ENCODE measurements at places on chromosomes 11 and 22.

- no peak for DNase-seq
Observed at GRCh38 chr11:63610604-63611394, 3.4 kb downstream of the PLAAT3 start.

- DNase-seq = no peak
Observed at GRCh38 chr22:49879871-49880270, 26.2 kb downstream of the ZBED4 start.

GRCh38 chr11:46242952-46243795, 34.3 kb upstream of the CREB3L1 start:
- peak; percentile 80 for DNase-seq

GRCh38 chr22:17086788-17087497, 2.1 kb downstream of the IL17RA start:
- no peak for DNase-seq
